ENCODE measurements at places on chromosomes 11 and 22.

DNA sequence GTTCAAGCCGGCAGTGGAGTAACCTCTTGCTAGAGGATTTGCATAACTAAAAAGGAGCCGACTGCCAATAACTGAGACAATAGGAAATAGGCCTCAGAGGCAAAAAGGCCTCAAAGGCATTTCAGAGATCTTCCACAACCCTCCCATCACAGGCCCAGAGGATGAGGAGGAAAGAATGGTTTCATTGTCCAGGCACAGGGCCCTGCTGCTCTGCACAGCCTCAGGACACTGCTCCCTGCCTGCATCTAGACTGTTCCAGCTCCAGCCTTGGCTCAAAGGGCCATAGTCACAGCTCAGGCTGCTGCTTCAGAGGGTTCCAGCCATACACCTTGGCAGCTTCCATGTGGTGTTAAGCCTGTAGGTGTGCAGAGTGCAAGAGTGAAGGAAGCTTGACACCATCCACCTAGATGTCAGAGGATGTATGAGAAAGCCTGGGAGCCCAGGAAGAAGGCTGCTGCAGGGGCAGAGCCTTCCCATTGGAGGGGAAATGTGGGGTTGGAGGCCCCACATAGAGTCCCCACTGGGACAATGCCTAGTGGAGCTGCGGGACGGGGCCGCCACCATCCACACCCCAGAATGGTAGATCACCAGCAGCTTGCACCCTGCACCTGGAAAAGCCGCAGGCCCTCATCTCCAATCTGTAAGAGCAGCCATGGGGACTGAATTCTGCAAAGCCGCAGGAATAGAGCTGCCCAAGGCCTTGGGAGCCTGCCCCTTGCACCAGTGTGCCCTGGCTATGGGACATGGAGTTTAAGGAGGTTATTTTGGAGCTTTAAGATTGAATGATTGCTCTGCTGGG is 8.2 kb upstream of the LRP5 start:
- no peak for DNase-seq

DNA sequence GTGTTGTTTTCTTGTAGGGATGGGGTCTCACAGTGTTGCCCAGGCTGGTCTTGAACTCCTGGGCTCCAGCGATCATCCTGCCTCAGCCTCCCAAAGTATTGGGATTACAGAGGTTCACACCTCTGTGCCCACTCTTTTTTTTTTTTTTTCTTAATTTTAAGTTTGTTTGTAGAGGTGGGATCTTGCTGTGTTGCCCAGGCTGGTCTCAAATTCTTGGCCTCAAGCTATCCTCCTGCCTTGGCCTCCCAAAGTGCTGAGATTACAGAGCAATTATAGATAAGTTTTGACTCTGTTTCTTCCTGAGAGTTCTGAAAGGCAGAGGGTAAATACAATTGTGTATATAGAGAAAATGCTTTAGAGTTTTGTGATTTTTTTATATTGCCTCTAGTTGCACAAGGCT is 160.4 kb downstream of the TEAD1 start:
- no peak for DNase-seq

DNA sequence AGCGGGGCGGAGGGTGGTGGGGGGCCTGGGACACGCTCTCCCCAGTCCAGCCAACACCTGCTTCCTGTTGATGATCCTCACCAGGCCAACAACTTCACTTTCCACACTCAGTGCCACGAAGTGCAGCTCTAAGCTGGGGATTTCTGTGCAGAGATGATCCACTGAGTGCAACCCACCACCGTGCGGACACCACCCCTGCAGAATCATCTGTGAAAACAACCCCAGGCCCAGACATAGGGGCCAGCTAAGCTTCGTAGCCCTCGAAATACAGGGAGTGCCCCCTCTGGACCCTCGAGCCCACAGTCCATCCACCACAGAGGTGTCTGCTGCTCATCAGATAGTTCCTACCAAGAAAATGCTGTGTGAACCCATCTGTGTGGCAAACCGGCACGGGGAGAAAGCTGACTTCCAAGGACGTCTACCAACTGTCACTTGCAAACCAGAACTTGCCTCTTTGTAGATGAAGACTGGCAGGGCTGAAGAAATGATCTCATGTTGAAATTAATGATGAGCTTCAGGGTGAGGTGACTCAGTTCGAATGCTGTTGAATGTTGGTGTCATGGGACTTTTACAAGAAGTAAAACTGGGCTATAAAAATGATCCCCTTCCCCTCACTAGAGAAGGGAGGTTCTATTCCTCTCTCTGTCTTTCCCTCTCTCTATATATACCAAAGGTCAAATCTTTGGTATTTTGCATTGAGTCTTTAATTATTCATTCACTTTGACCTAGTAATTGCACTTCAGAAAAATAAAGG is 73.4 kb downstream of the MYEOV start:
- DNase-seq: no peak

DNA sequence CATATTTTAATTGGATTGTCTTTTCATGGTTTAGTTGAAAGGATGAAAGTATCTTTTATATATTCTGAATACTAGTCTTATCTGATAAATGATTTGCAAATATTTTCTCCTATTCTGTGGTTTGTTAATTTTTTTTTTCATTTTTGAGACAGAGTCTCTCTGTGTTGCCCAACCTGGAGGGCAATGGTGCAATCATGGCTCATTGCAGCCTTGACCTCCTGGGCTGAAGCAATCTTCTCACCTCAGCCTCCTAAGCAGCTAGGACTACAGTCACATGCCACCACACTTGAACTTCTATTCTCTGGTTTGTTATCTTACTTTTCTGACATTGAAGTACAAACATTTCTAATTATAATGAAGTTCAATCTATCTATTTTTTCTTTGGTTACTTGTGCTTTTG is 30.0 kb upstream of the FAR1 start:
- no peak for DNase-seq

GRCh38 chr11:19220903-19221724 is 19.3 kb upstream of the CSRP3 start:
- DNase-seq: no peak

GRCh38 chr11:693887-694562 is 997 bp downstream of the DEAF1 start:
- DNase-seq: no peak

- no peak for DNase-seq
These were observed 11.3 kb upstream of the RCN1 start for GRCh38 chr11:32079553-32079952.

DNA sequence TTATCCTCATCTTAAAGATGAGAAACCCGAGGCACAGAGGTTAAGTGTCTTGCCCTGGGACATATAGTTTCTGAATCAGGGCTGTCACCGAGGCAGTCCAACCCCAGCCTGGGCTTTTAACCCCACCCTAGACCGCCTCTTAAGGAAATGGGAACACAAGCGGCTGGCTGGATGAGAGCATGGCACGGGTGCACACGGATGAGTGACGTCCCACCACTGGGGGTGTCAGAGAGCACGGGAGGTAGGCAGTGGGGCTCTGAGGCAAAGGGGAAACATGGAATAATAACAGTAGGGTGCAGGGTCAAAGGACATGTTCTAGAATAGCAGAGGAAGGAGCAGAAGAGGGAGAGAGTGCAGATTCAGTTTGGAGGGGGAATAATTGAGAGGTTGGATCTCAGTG is 22.3 kb downstream of the PPFIBP2 start:
- no peak for DNase-seq

DNA sequence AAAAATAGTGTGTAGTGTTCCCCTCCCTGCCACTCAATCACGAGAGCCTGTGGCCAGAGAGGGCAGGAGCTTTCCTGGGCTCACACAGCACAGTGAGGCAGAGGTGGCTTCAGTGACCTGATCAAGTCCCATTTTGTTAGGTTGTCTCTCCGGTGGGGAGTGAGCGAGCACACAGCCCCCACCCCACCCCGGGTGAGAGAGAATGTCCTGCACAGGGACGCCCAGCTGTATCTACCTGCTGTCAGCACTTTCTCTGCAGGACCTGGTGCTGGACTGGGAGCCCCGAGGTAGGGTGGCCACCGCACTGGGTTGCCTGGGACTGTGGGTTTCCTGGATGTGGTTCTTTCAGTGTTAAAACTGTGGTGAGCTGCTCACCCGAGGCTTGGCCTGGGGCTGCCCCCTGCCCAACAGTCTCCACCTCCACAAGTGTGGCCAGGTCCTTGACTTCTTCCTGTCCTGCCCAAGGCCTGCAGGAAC is 6.1 kb downstream of the CAPN5 start:
- no peak for DNase-seq

DNA sequence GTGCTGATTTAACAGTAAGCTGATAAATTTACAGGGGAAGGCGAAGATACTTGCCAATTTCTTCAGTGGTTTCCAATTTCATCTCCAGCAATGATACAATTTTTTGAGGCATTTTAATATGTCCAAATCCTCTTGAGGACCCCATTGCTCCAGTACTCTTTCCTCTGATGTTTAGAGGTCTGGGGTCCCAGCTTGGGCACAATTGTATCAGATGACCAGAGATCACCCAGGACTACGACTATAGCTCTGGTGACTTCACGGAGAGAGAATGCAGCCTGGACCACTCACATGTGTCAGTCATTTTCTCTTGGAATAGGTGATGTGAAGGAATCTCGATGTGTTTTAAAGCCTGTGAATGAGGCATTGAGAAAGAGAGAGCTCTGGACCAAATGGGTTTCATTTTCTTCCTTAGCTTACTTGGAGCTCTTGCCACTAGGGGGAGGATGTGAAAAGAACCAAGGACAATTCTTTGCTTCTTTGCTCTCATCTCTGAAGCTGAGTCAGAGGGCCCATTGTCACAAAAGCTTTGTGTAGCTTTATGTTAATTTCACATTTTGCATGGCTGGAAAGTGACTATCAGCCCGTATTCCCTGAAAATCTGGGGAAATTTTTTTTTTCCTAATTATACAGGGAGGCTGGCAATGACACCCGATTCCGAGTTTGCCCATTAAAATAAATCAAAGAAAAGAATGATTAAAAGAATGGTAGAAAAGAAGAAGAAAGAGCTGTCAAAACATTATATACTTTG is 6.7 kb upstream of the CCDC90B start:
- peak; percentile 5 for DNase-seq

DNA sequence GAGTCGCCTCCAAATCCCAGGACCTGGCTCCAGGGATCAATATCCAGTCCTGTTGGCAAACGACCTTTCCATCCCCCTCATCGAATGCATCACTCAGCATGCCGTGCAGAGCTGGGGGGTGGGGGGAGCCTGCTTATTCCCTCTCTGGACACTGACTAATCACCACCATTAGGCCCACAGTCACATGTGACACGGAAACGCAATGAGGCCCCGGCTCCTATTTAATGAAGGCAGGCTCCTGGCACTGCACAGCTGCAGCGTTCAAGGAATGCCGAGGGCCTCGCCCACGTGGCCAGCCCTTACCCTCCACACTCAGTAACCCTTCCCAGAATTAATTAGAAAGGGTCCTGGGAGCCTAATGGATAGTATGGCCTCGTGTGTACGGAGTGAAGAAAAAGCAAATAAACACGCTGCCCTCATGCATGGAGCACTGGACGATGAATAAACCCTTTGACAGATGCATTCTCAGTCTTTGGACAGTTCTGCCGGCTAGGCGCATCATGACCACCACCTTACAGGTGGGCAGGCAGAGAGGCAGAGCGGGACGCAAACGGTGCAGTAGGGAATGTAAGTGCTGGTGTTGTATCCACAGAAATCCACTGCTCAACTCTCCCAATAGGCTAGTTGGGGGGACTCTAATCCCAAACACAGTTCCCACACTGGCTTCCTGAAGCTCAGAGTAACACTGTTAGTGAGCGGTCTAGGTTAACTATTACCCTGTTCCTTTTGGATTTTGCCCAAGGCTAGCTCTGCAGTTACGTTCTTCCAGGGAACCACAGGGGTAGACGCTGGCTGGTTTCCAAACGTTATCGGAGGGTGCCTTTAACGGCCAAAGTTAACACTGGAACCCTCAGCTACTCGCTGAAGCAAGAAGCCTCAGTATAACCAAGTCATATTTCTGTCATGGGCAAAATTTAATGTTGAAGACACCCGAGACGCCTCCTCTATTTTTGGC is 490.1 kb downstream of the OPCML start:
- no peak for DNase-seq

DNA sequence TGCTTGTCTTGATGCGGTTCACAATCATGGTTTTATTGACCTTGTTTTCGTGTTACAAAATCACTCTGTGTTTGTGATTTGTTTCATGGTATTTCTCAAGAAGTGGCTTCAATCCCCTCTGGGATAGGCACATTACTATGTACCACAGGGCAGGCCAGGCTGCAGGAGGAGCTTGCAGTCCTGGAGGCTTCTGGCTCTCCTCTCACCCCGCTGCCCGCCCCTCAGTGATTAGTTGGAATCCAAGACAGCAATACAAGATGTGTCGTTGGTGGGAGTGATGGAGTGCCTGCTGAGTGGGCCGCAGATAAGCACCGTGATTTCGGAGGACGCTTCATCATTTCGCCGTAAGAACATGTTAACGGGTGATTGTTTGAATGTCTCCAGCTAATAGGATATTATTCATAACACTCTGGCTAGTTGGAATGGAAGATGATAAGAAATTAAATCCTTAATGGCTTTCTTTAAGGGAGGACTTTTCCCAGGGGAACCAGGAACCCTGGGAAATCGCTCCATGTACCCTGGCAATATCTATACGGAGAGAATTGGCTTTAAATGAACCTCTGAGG is 384.4 kb downstream of the MIAT start:
- no peak for DNase-seq

DNA sequence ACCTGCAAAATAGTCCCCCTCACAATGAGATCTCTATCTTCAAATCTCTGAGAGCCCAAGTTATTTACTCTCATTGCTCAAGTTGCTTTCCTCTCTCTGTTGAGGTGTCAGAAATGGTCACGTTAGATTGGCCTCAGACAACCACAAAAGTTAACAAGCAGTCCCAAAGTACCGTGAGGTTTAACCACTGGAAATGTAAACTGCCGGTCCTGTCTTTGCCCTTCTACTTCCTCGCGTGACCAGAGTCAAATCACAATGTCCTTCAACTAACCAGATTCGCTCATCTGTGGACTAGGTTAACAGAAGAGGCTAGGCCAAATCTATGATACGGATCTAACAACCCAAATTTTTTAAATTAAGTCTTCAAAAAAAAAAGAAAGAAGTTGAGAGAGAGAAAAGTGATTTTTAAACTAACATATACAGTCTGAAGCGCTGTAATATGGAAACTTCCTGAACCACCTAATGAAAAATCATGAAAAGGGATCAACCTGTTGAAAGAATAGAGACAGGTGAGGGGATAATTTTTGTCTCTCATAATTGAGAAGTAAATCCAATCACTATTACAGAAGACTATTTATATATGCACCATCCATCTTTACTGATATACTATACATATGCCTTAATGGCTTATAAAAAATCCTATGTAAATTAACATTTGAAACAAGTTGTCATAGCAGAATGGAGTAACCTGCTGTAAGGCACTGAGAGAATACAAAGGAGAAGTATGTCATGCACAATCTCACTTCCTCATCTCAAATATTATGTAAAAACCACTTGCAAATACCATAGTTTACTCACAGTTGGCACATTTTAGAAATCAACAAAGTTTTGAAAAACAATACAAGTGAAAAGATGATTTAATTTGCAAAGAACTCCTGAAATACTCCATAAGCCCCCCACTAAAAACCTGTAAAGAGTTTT is 3.3 kb upstream of the JAML start:
- no peak for DNase-seq

GRCh38 chr11:20112291-20113148 is 47.8 kb downstream of the DBX1 start:
- DNase-seq: no peak

DNA sequence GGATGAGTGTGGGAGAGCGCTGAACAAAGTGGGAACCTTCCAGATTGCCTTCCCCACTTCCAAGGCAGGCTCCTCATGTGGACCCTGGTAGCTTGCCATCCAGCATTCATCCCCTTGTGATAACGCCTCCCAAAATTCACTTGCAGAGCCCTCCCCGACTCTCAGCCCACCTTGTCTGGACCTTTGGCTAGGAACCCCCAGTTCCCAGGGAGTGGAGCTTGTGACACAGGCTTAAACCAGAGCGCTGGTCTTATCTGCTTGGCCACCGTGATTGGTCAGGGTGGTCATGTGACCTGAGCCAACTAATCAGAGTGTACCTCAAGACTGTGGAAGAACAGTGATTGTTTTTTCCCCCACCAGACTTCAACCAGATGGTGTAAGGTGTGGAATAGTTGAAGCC is 9.6 kb upstream of the SLC35C1 start:
- no peak for DNase-seq

All from CMK (cell line).